Endothelial cell of coronary artery (primary cell): ENCODE measurements at places on chromosomes 16 and 17. TPM values are rescaled to one million over a fixed set of nuclear protein-coding genes. Genes with fewer than 3 reads are reported as not detected.

KRTAP4-1 gene
- not detected in 2 replicates for total RNA-seq

ACSM5 gene
- total RNA-seq: not detected in 2 replicates

ST6GALNAC2 gene
- total RNA-seq: 0.66 TPM in 1 of 2 replicates, not detected in the other

C16orf90 gene
- not detected in 2 replicates for total RNA-seq

MEFV gene
- under 0.01 TPM in 1 of 2 replicates, not detected in the other for total RNA-seq

MT1M gene
- total RNA-seq: 2.2 and 5.2 TPM in 2 replicates

CDIP1 gene
- total RNA-seq: 11.2 and 11.8 TPM in 2 replicates

CHST5 gene
- not detected in 2 replicates for total RNA-seq
